Spleen (tissue), 13 donors: ENCODE measurements at places on chromosomes 12 and 14. TPM values are rescaled to one million over a fixed set of nuclear protein-coding genes. Genes with fewer than 3 reads are reported as not detected.

- DNase-seq = peak; percentile 94
These were observed 7.9 kb downstream of the SETD1B start for GRCh38 chr12:121811434-121812319.

- DNase-seq = no peak
These were observed 165.9 kb downstream of the TMTC3 start for GRCh38 chr12:88307961-88308360.

- peak; percentile 82 for DNase-seq
These were observed 203.4 kb downstream of the KIF26A start for GRCh38 chr14:104341532-104342434.

GRCh38 chr12:45718306-45718705 lies 11.2 kb upstream of the ARID2 start:
- DNase-seq = no peak

- DNase-seq = no peak
These were observed 56.7 kb downstream of the TTC7B start for GRCh38 chr14:90759370-90760077.

DNA sequence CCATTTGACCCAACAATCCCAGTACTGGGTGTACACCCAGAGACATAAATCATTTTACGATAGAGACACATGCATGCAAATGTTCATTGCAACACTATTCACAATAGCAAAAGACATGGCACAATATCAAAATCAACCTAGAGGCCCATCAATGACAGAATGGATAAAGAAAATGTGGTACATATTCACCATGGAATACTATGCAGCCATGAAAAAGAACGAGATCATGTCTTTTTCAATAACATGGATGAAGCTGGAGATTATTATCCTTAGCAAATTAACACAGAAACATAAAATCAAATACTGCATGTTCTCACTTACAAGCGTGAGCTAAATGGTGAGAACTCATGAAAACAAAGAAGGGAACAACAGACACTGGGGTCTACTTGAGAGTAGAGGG lies 249.1 kb downstream of the RASSF9 start:
- no peak for DNase-seq

GRCh38 chr12:29783773-29784666 lies at the start of gene TMTC1:
TSS of gene TMTC1 (minus strand) at chr12:29783942. CDS start at chr12:29783751, 191 bp downstream.
- DNase-seq = peak; percentile 82

Gene RNF10
- total RNA-seq = 214 TPM

GRCh38 chr14:50533806-50534205 lies 1.4 kb upstream of the MAP4K5 start:
- no peak for DNase-seq

DNA sequence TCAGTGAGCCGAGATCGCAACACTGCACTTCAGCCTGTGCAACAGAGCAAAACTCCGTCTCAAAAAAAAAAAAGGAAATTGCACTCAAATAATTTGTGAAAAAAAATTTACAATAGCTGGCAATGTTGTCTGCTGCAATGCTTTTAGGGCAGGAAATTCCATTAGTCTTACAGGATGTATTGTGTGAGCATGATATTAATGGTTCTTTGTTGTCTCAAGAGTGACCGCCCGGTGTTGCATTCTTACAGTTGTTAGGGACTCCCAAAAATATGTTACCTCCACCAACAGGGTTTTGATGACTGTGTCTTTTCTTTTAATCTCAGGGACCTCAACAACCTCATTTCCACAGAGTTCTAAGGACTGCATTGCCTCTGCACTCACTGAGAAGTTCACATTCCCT lies 44.8 kb downstream of the PZP start:
- DNase-seq = no peak

DNA sequence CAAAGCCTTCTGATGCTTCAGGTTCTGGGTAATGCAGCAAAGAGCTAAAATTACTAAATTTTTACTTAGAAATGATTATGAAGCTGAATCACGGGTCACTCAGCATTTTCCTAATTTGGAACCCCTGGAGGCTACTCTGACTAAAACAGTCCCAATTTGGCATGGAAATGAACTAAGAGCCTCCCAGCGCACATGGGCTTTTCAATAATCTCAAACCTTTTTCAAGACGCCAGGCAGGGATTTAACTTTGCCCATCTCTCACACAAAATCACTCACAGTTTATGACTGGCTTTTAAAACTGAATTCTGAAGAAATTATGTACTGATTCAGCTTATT lies 68.3 kb downstream of the LLPH start:
- no peak for DNase-seq

Gene TOMM20L
- total RNA-seq = not detected

Gene PGF
- 2.2 TPM for total RNA-seq

Gene PIGH
- 43.1 TPM for total RNA-seq

Gene TCP11L2
- total RNA-seq = 88.3 TPM

DNA sequence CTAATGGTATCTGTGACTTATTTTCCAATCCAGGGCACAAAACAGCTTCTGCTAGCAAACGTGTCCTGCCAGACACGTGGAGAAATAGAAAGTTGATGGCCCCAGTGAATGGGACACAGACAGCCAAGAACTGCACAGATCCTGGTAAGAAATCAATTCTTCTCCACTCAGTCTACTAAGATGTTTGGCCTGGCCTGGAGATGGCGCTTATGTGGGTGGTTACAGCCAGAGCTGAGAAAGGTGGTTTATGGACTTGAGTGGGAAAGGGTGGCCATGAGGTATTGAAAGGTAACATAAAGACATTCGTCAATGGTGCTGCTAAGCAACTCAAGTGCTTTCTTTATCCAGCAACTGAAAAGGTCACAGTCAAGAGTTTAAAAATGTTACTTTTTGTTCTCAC lies 2.9 kb downstream of the SLC24A4 start:
- DNase-seq = no peak

DNA sequence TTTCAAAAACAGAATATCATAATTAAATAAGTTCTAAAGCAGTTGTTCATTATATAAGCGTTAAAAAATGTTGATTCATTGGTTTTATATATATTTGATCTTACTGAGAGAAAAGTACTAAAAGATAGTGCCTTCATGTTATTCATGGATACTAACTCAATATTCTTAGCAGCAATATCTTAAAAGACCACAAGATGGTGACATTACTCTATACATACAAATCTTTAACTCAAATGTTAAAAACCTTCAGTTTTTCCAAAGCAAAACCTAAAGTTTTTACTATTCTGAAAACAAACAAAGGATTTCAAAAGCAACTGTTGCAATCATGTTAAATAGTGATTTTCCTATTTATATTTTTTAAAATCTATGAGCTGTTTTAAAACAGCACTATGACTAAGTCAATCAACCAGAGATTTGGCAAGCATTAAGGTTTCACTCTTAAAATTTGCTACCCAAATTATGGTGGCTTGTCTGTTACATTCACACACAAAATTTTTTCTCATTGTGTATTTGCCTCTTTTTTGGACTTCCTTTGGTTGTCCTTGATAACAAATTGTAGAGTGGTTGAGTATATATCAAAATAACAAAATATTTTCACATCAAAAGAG lies 50.1 kb upstream of the RERGL start:
- DNase-seq = no peak

Gene ETFBKMT
- 3.8 TPM for total RNA-seq

DNA sequence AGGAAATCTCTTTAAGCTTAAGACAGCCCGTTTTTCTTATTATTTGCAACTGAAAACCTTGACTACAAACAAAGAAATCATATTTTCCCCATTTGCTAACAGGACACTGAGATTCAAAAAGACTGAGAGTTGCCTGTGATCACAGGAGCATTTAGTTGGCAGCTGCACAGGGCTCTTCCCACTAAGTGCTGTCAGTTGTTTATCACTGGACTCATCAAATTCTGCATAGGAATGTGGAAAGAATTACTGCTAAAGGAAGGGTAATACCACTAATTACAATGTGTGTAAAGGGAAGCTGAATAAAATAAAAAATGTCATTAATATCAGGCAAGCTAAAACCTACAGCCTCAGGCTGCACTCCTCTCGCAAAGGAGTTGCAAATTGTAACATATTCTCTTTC lies 226.4 kb downstream of the NELL2 start:
- DNase-seq = no peak

- DNase-seq = no peak
These were observed 193.9 kb downstream of the PHLDA1 start for GRCh38 chr12:75837700-75838099.

Gene TAS2R31
- 14.1 TPM for total RNA-seq

GRCh38 chr14:32635061-32635719 lies 303.5 kb upstream of the NPAS3 start:
- no peak for DNase-seq

Gene CD69
- 84.8 TPM for total RNA-seq

- DNase-seq = peak; percentile 93
These were observed 5.5 kb upstream of the CISTR start for GRCh38 chr12:53757101-53757770.

Gene CYP27B1
- 0.77 TPM for total RNA-seq

DNA sequence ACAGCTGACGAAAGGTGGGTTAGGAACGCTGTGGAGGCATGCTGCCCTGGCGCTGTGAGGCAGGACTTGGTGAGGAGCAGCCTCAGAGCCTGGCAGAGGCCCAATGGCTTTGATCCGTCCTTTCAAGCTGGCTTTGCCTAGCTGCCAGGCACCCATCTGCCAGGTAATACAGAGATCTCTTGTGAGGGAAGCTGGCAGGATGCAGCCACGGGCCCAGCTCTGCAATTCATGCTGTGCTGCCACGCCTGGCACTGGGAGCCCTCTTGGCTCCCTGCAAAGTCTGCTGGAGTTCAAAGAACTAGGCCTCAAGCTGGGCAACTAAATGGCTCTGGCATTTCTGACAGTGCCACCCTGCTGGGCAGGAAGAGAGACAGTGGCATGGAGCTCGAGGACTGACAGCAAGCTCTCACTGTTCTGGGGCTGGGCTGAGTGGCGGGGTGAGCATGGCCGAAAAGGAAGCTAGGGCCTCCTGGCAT lies 18.7 kb downstream of the IQSEC3 start:
- DNase-seq = no peak
